ENCODE measurements at places on chromosomes 1 and 21.

DNA sequence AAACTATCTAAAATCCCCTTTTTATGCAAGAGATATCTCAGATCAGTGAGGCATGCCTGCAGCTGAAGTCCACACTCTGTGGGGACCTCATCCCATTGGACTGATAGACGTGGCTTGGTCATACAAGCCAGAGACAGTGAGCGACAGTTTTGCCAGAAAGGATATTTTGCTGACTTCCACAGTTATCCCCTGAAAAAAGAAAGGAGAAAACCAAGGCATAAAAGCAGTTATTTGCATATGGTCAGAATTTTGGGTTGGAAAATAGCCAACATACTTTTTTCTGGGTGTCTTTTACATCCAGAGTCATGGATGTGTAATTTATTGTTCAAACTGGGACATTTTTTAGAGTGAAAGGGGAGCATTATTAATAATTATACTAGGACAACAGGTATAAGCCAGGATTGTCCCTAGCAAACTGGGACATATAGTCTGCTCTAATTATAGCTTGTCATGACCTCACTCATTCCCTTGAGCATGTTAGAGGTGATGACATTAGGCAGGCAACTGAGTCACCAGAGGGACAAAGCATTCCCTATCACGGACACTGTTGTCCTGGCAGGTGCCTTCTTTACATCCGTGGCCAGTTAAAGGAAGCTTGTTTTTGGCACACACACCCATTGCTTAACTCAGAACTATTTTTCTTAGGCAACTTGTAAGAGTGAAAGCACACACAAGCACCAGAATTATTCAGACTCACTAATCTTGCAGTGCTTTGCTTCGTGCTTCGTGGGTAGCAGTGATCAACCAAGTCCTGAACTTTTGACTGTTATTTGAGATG is 65.5 kb downstream of the PRRX1 start:
- no peak for DNase-seq

DNA sequence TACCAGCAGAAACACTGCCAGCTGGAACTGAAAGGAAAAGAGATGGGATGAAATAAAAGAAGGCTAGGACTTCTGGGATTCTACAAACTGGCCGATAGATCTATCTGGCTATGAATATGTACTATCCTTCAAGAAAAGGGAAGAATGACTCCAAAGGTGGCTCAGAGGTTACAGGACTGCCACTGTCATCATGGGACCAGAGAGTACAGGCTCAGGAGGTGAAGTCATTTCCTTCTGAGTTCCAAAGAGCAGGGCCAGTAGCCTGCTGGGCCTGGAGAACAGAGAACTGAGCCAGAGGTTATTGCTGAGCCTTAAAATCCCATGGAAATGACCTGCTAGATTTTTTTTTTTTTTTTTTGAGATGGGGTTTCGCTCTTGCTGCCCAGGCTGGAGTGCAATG is 27.6 kb downstream of the ZNF496 start:
- DNase-seq, result no peak

DNA sequence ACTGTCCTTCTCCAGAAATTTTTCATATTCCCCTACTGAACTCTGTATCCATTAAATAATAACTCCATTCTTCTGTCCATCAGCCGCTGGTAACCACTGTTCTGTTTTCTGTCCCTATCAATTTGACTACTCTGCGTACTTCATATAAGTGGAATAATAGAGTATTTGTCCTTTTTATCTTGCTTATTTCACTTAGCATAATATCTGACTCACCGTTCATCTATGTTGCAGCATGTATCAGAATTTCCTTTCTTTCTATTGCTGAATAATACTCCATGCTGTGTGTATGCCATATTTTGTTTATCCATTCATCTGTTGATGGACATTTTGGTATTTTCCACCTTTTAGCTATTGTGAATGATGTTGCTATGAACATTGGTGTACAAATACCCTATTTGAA is 71.9 kb downstream of the CEP350 start:
- DNase-seq, result no peak

GRCh38 chr21:26095131-26095530 is 75.4 kb downstream of the APP start:
- DNase-seq, result no peak
